ENCODE measurements at places on chromosomes 13 and 19.

GRCh38 chr19:33488826-33489225, 32.8 kb downstream of the PEPD start:
- no peak for DNase-seq

DNA sequence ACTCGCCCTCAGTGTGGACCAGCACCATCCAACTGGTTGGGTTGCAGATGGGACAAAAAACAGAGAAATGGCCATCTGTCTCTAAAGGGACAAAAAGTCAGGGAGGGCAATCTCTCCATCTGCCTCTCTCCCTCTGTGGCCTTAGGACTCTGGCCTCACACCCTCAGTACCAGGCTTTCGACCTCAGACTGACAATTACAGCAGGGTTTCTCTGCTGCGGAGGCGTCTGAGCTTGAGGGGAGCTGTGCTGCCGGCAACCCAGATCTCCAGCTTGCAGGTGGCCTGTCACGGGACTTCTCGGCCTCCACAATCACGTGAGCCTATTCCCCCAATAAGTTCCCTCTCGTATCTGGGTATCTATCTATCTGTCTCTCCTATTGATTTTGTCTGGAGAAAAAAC, 27.7 kb downstream of the MLLT1 start:
- DNase-seq = no peak

DNA sequence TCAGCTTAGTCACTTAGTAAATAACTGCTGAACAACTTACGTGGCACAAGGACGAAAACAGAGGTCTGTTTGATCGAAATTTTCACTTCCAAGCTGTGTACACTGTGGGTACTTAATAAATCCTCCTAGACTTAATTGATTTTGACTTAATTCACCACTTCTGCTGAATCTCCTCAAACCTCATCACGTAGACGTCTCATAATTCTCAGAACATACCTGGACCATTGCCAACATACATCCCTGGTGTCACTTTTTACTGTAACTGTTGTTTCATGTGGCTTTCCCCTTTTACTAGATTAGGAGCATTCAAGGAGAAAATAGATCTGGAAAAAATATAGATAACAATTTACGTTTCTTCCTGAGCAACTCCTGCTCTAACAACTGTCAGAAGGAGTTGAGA, 105.0 kb downstream of the MBNL2 start:
- no peak for DNase-seq

DNA sequence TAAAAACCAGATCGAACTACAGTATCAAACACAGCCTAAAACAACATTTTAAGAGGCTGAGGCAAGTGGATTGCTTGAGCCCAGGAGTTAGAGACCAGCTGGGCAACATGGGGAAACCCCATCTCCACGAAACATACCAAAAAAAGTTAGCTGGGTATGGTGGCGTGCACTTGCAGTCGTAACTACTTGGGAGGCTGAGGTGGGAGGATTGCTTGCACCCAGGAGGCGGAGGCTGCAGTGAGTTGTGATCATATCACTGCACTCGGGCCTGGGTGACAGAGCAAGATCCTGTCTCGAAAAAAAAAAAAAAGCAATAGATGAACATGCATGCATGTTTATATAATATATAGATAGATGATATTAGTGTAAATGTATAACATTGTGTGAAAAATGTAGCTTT, 5.2 kb upstream of the MRPS31 start:
- no peak for DNase-seq

DNA sequence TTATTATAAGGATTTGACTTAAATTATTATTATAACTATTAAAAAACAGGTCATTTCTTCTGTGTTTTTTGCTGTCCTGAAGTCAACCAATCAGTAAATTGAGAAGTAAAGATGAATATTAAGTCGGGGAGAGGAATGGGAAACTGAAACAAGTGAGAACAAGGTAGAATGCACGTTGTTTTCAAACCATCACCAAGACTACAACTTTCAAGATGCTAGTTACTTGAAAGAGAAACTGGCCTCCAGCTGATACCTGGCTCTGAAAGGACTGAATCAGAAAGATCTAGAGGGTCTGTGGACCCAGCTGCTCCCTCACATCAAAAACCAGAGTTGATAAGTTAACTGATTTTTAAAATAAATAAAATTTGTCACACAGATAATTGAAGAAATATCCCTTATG, 1301.5 kb upstream of the ATXN8OS start:
- DNase-seq = no peak

DNA sequence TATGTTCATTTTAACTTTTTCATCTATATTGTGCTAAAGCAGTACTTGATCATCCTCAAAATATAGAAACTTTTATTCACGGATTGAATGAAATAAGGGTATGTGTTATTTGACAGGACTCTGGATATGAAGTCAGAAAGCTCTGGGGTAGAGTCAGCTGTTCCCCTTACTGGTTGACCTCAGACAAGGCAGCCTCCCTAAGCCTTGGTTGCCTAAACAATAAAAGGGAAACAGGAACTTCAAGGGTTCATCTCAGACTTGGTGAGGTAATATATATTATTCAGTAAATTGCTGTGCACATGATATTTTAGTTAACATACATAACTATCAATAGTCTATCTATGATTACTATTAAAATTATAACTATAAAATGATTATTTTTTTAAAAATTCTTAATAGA, 13.6 kb downstream of the POLR1D start:
- no peak for DNase-seq

GRCh38 chr13:23500849-23501248, 67.3 kb upstream of the SACS start:
- no peak for DNase-seq

DNA sequence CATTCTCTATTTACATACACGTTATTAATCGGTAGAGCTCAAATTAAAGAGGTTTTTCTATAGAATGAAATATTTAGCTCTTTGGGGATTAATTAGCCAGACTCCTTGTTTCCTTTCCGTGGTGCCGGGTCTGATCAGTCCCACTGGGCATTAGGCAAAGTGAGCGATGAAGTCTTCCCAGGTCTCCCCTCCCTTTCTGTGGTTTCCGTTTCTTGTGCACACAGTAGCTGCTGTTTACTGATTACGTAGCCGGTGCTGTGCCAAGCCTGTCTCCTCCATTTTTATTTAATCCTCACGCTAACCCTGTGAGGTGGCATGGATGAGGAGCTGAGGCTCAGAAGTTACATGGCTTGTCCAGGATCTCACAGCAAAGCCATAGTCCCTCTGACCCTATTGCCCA, 9.0 kb downstream of the SLC25A15 start:
- no peak for DNase-seq

DNA sequence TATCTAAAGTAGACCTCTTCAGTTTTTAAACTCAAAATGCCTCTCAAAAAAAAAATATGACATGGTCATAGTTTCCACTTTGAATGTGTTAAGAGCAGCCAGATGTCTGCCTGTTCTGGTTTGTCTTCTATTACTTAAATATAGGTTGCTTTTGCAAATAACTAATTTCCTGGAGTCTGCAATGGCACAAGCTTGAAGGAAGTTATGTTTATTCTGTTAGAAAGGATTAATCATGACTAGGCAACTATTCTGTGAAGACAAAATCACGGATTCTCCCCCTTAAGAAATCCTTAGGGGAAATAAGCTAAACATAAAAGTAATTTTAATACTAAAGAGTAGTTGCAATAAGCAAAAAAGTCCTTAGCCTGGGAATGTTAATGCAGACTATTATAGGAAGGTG, 26.3 kb downstream of the SKA3 start:
- DNase-seq = no peak

DNA sequence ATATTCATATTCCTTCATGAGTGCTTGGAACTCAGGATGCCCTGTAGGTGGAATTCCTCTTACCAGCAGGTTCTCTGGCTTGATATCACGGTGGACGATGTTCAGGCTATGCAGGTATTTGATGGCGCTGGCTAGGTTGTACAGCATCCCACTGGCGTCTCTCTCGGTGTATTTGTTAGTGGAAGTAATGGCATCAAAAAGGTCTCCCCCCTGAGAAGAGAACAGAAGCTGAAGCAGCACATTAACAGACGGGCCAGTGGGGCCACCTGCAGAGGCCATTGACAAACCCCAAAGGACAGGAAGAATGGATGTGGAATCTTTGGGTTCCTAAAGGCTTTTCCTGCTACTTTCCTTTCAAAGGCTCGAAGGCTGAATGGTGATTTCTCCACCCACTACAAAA, 308.5 kb downstream of the DCLK1 start:
- no peak for DNase-seq

GRCh38 chr19:41441321-41441945, 1.5 kb upstream of the ERICH4 start:
- DNase-seq = no peak

GRCh38 chr13:113089693-113090414, 15.7 kb upstream of the F7 start:
- DNase-seq = no peak

GRCh38 chr19:48395170-48395455, 1.6 kb downstream of the GRIN2D start:
- DNase-seq = no peak

DNA sequence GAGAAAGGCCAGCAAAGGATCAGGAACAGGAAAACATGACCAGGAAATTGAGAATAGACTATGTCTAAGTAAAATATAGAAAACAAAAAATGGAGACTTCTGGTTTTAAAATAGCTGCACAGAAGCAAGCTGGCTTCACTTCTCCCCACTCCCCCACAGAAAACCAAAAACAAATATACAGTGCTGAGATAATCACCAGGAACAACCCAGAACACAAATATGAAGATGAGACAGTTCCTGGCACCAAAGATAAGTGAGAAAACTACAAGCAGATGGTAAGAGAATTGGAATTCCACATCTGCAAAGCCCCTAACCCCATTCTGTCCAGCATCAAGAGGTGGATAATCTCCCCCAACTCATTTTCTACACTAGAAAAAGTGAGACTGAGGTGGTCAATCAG, 397.7 kb downstream of the SUCLA2 start:
- no peak for DNase-seq

GRCh38 chr13:56720841-56721240, 419.9 kb upstream of the PRR20A start:
- no peak for DNase-seq

- DNase-seq = no peak
Measured at GRCh38 chr13:92745258-92745657, 481.3 kb upstream of the GPC6 start.

DNA sequence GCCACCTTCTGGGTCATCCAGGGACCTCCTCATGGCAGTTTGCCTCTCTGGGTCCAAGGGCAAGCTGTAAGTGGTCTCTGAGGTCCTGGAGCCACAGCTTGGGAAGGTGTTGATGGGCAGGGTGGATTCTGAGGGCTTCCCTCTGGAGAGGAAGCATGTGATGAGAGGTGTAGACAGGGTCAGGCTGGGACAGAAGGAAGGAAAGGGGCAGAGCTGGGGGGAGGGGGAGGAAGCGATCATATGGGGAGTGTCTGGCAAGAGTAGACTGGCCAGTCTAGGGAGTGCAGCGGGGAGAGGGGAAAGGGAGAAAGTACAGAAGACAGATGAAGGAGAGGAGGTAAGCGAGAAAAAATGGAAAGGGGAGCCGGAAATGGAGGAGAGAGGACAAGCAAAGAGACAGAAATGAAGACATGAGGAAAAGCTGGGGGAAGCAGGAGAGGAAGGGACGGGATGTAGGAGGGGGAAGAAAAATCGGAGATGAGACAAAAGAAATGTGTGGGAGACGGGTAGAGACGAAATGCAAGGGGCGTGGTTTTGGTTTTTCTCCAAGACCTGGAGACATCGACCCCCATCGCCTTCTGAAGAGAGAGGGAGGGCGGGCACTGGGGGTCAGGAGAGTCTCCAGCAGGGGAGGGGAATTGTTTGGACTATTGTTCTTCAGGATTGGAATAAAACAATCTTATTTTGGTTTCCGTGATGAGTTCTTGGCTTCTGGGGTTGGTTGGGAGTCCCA, 26.6 kb downstream of the ZSWIM9 start:
- no peak for DNase-seq

GRCh38 chr13:79392882-79393563, 13.0 kb downstream of the RBM26 start:
- no peak for DNase-seq

GRCh38 chr19:15897738-15898276, at the start of gene CYP4F2:
CYP4F2 (minus strand) TSS chr19:15898074; CDS start chr19:15897611, 463 bp downstream.
- DNase-seq = no peak

- peak; percentile 17 for DNase-seq
Measured at GRCh38 chr13:75326173-75327134, 155.5 kb downstream of the TBC1D4 start.

DNA sequence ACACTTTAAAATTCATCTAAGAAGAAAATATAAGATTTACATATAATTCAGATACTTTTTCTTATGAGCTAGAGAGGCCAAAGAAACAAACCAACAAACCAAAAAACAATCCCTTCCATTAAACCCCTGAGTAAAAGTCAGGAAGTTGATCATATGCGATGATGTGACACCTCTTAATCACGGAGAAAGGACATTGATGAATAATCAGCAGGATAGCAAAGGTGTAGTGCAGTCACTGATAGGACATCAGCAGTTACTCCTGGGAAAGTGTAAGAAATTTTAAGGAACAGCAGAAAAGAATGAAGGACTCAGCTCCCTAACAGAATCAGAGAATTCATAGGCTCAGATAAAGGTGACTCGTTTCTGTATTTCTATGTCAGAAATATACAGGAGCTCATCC, 202.4 kb upstream of the EDNRB start:
- DNase-seq = no peak

DNA sequence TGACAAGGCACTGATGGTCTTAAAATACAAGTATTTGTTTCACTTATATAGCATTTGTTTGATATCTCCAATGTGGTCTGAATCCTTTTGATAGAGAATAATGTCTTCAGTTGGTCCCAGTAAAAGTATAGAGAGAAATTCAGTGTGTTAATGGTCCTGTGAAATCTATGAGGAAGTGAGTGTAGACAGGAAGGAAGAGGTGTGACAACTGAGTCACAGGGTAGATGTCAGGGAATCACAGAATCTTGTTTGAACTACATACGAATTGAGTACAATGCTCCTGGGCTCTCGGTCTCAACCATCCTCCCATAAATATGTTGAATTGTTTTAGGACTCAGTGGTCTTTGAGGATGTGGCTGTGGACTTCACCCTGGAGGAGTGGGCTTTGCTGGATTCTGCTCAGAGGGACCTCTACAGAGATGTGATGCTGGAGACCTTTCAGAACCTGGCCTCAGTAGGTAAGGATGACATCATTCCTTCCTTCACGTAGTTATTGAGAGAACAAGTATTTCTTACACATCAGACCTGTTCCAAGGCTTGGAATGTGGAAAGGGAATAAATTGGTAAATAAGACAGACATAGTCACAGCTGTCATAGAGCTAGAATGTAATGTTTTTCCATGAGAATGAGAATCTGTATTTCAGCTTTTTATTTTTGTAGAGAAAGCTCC, 9.1 kb downstream of the ZNF555 start:
- no peak for DNase-seq

Data from activated T-helper 1 cell treated with anti-CD3 and anti-CD28 coated beads, Interleukin-2, amount 50 U/mL, for 16 hours (primary cell).